ENCODE measurements at places on chromosomes 7 and 10.
A peak's percentile ranks its signal among the peaks of the same experiment; 100 is the strongest.

GRCh38 chr10:79005126-79005810 lies 63.5 kb upstream of the ZMIZ1 start:
- H3K4me3 ChIP-seq = no peak overlapping the region
- DNase-seq = no peak
- H3K27me3 ChIP-seq = no peaks in the 10 kb centered on the region
- H3K4me1 ChIP-seq = peaks cover 7% of the 10 kb centered on the region
- no peak overlapping the region for H3K27ac ChIP-seq

- no peak overlapping the region for H3K27ac ChIP-seq
- no peaks in the 10 kb centered on the region for H3K36me3 ChIP-seq
- H3K4me3 ChIP-seq = no peak overlapping the region
Observed at GRCh38 chr7:137609500-137609899, 237.3 kb downstream of the DGKI start.

GRCh38 chr10:34433241-34434076 lies 381.6 kb downstream of the PARD3 start:
- no peak overlapping the region for H3K4me3 ChIP-seq
- H3K27me3 ChIP-seq = no peaks in the 10 kb centered on the region
- peaks cover 16% of the 10 kb centered on the region for H3K4me1 ChIP-seq
- no peak for DNase-seq
- H3K27ac ChIP-seq = no peak overlapping the region
- no peaks in the 10 kb centered on the region for H3K36me3 ChIP-seq

DNA sequence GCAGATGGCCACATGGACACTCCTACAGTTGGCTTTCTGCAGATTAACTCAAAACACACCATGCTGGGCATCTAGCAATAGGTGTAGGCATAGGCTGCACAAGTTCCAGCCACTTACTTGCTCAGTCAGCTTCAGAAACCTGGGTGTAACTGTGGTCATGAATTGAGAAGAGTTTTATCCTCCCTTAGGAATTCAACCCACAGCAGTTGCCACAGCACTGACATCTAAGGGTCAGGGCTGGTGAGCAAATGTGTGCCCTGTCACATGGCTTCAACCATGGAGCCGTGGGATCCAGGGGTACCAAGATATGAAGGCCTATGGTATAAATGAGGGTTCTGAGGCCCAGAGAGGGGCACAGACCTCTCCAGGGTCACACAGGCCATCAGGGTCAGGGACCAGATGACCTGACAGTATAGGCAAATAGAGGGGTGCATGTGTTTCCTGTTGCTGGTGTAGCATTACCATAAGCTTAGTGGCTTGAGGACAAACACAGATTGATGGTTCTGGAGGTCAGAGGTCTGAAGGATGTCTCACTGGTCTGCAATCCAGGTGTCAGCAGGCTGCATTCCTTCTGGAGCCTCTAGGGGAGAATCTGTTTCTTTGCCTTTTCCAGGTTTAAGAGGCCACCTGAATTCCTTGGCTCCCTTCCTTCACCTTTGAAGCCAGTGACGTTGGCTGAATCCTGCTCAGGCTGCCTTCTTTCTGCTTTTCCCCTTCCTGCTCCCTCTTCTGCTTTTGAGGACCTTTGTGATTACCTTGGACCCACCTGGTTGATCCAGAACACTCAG lies 24.1 kb downstream of the MINDY4 start:
- peaks cover 28% of the 10 kb centered on the region for H3K4me1 ChIP-seq
- H3K27me3 ChIP-seq = no peaks in the 10 kb centered on the region
- H3K27ac ChIP-seq = no peak overlapping the region
- no peaks in the 10 kb centered on the region for H3K36me3 ChIP-seq

DNA sequence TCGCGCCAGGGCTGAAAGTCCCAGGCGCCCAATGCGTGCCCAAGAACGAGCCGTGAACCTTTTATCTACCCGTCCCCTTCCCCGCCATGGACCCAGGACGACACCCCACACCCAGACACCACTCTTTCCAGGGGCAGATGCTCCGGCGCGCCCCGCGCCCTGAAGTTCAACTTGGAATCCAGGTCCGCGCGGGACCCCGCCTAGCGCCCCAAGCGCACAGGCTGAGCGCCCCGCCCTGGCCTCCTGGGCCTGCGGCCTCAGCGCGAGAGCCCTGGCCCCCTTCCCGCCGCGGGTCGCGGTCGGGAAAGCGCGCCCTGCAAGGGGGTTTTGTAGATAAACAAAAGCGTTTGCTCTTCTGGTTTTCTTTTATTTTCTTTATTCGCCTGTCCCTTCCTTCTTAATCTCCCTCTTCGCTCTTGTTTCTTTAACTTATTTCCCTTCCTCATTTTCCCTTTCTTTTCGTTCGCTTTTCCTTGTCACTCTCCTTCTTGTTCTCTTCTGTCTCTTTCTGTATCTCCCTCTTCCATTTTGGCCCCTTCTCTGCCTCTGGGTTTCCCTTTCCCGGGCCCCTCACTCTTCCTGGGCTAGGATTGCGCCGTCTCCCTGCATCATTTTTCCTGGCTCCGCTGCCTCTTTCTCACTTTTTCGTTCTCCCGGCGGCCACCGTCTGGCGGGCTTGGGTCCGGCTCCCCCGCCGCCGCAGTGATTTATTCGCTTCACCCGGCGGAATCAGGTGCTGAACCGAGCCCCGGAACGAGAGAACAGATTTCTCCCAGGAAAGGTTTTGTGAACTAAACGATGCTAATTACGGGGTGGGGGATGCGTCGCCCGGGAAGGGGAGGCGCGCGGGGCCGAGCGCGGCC lies 15.3 kb upstream of the PAX2 start:
- no peak overlapping the region for H3K4me3 ChIP-seq
- no peak overlapping the region for H3K27ac ChIP-seq
- peaks cover 100% of the 10 kb centered on the region for H3K27me3 ChIP-seq
- H3K36me3 ChIP-seq = no peaks in the 10 kb centered on the region

GRCh38 chr7:132575419-132575981 lies 770 bp downstream of the PLXNA4 start:
- H3K27me3 ChIP-seq = peaks cover 64% of the 10 kb centered on the region
- no peak for DNase-seq
- H3K4me3 ChIP-seq = no peak overlapping the region
- H3K36me3 ChIP-seq = no peaks in the 10 kb centered on the region

DNA sequence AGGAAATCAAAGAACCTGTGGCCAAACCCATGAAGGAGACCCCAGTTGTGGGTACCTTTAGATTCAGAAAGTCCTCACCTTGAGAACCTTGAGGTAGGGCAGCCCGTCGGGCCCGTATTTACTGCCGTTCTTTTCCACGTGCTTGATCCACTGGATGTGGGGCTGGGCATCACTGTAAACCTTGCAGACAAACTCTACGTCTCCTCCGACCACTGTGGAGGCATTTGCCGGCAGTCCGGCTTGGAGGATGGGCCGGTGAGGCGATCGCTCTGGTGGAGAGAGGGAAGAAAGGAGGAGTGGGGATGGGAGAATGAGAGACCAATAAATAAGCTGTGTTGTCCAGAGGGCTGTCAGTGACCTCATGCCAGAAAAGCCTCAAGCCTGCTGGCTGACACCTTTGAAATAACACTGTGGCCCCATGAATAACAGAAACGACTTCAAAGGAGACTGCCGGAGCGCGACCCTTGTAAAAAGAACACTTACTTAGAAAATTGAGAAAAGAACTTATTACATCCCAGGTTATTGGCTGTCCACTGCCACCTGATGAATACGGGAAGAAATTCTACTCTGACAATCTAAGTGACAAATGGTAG lies 78.2 kb downstream of the FGFR2 start:
- DNase-seq = no peak
- H3K4me3 ChIP-seq = no peak overlapping the region
- no peak overlapping the region for H3K27ac ChIP-seq
- no peaks in the 10 kb centered on the region for H3K36me3 ChIP-seq

DNA sequence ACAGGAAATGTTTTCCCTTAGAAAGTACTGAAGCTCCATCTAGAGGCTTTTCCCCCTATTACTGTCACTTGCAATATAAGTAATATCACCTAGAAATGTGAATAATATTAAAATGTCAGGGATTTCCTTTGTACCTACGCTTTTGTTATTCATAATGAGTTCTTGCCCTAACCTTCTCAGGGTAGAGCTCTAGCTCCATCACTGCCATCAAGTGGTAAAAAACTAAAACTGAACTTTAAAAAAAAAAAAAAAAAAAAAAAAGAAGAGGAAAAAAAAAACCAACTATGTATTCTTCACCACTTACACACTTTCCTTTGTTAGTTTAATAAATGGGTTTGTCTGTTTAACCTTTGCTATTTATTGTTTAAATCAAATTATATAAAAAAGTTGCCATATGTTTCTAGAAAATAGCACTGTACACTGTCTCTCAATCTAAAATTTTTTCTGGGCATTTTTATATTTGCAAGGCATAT lies 49.9 kb downstream of the DNAJC1 start:
- H3K4me3 ChIP-seq = no peak overlapping the region
- DNase-seq = no peak
- H3K27me3 ChIP-seq = no peaks in the 10 kb centered on the region

GRCh38 chr10:116740971-116741370 lies 1.4 kb downstream of the HSPA12A start:
- 0 out of 2 replicates have a peak, but pooled peaks cover 5% of the 10 kb centered on the region for H3K36me3 ChIP-seq
- no peak for DNase-seq
- peaks cover 22% of the 10 kb centered on the region for H3K4me1 ChIP-seq
- H3K27me3 ChIP-seq = peaks cover 13% of the 10 kb centered on the region
- peak overlapping the region; percentile 93 for H3K4me3 ChIP-seq

DNA sequence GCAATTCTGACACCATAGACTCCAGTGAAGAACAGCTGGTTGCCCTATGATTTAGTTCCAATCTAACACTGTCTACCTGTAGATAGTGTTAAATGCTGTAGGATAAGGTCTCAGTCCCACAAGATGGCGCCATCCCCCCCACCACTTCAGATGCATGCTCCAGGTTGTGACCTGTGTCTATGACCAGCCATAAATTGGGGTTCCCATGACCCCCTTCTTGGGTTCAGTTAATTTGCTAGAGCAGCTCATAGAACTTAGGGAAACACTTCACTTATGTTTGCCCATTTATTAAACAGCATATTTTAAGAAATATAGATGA lies 13.1 kb downstream of the CCSER2 start:
- peaks cover 33% of the 10 kb centered on the region for H3K4me1 ChIP-seq
- peaks cover 21% of the 10 kb centered on the region for H3K36me3 ChIP-seq
- H3K4me3 ChIP-seq = no peak overlapping the region
- no peaks in the 10 kb centered on the region for H3K27me3 ChIP-seq

GRCh38 chr10:74117738-74118137 lies 32.9 kb downstream of the AP3M1 start:
- H3K4me1 ChIP-seq = peaks cover 5% of the 10 kb centered on the region
- peaks cover 99% of the 10 kb centered on the region for H3K36me3 ChIP-seq
- DNase-seq = no peak
- no peak overlapping the region for H3K4me3 ChIP-seq
- no peak overlapping the region for H3K27ac ChIP-seq

- H3K4me3 ChIP-seq = no peak overlapping the region
- no peaks in the 10 kb centered on the region for H3K36me3 ChIP-seq
- DNase-seq = no peak
- H3K4me1 ChIP-seq = peaks cover 14% of the 10 kb centered on the region
Observed at GRCh38 chr7:36273836-36274235, 115.8 kb upstream of the ANLN start.

- H3K27ac ChIP-seq = no peak overlapping the region
- H3K4me3 ChIP-seq = no peak overlapping the region
- peaks cover 28% of the 10 kb centered on the region for H3K4me1 ChIP-seq
- no peak for DNase-seq
- H3K27me3 ChIP-seq = no peaks in the 10 kb centered on the region
- H3K36me3 ChIP-seq = peaks cover 20% of the 10 kb centered on the region
Observed at GRCh38 chr10:69817078-69817581, 15.4 kb downstream of the COL13A1 start.

- no peaks in the 10 kb centered on the region for H3K27me3 ChIP-seq
- no peaks in the 10 kb centered on the region for H3K36me3 ChIP-seq
- H3K27ac ChIP-seq = no peak overlapping the region
- no peak overlapping the region for H3K4me3 ChIP-seq
- peaks cover 4% of the 10 kb centered on the region for H3K4me1 ChIP-seq
- no peak for DNase-seq
Observed at GRCh38 chr7:132776048-132776620, 199.9 kb upstream of the PLXNA4 start.

GRCh38 chr7:11706666-11707605 lies 125.1 kb downstream of the THSD7A start:
- H3K4me1 ChIP-seq = peaks cover 15% of the 10 kb centered on the region
- H3K27ac ChIP-seq = no peak overlapping the region

- H3K4me1 ChIP-seq = peaks cover 13% of the 10 kb centered on the region
- peak overlapping the region; percentile 41 for H3K27ac ChIP-seq
- no peak overlapping the region for H3K4me3 ChIP-seq
- H3K27me3 ChIP-seq = no peaks in the 10 kb centered on the region
- no peaks in the 10 kb centered on the region for H3K36me3 ChIP-seq
Observed at GRCh38 chr10:114801411-114801813, 20.2 kb upstream of the FHIP2A start.

GRCh38 chr7:36562121-36562520 lies 162.2 kb downstream of the AOAH start:
- H3K27me3 ChIP-seq = no peaks in the 10 kb centered on the region
- no peak overlapping the region for H3K4me3 ChIP-seq
- no peaks in the 10 kb centered on the region for H3K36me3 ChIP-seq
- no peak for DNase-seq
- H3K27ac ChIP-seq = no peak overlapping the region

DNA sequence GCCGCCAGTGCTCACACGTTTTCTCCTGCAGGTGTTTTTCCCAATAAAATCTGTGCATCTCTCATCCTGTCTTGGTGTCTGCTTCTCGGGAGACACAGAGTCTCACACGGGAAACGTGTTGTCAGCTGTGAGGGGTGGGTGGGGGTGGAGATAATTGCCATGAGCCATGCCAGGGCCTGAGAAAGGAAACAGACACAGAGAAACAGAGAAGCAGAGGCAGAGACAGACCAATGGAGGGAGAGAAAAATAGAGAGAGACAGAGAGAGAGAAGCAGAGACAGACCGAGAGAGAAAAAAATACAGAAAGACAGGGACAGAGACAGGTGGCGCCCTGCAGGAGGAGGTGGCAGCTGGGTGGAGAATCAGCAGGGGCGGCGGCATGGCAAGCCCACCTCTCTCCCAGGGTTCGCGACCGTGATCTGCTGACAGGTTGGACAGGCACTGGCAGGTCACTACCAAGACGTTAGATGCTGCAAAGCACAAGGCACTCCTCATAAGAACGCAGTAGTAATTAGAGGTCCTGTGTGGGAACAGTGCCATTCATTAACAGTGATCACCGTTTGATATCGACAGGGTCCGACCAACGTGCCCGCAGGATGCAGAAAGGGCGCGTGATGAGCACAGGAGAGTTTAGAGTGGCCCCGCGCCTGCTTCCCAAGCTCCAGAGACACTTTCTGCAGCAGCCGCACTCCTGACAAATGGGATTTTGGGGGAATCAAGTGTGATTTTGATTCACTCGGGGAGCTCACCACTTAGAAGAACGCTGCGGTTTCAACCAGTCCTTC lies 70.5 kb upstream of the INSIG1 start:
- no peak for DNase-seq
- no peak overlapping the region for H3K4me3 ChIP-seq
- peaks cover 27% of the 10 kb centered on the region for H3K4me1 ChIP-seq
- no peaks in the 10 kb centered on the region for H3K36me3 ChIP-seq
- 0 out of 2 replicates have a peak, but pooled peaks cover 5% of the 10 kb centered on the region for H3K27me3 ChIP-seq
- no peak overlapping the region for H3K27ac ChIP-seq

- H3K27ac ChIP-seq = no peak overlapping the region
- H3K4me1 ChIP-seq = no peaks in the 10 kb centered on the region
- no peak overlapping the region for H3K4me3 ChIP-seq
- H3K27me3 ChIP-seq = no peaks in the 10 kb centered on the region
Observed at GRCh38 chr10:59677253-59677831, 32.3 kb downstream of the SLC16A9 start.

- 0 out of 2 replicates have a peak, but pooled peaks cover 4% of the 10 kb centered on the region for H3K27me3 ChIP-seq
- DNase-seq = no peak
- no peaks in the 10 kb centered on the region for H3K4me1 ChIP-seq
Observed at GRCh38 chr10:11713186-11713743, 28.9 kb upstream of the ECHDC3 start.
